ENCODE measurements at places on chromosomes 1 and 21. TPM values are rescaled to one million over a fixed set of nuclear protein-coding genes. Genes with fewer than 3 reads are reported as not detected.

ZBTB7B gene
- total RNA-seq = 77.6 TPM

SPATA46 gene
- total RNA-seq = not detected

DNA sequence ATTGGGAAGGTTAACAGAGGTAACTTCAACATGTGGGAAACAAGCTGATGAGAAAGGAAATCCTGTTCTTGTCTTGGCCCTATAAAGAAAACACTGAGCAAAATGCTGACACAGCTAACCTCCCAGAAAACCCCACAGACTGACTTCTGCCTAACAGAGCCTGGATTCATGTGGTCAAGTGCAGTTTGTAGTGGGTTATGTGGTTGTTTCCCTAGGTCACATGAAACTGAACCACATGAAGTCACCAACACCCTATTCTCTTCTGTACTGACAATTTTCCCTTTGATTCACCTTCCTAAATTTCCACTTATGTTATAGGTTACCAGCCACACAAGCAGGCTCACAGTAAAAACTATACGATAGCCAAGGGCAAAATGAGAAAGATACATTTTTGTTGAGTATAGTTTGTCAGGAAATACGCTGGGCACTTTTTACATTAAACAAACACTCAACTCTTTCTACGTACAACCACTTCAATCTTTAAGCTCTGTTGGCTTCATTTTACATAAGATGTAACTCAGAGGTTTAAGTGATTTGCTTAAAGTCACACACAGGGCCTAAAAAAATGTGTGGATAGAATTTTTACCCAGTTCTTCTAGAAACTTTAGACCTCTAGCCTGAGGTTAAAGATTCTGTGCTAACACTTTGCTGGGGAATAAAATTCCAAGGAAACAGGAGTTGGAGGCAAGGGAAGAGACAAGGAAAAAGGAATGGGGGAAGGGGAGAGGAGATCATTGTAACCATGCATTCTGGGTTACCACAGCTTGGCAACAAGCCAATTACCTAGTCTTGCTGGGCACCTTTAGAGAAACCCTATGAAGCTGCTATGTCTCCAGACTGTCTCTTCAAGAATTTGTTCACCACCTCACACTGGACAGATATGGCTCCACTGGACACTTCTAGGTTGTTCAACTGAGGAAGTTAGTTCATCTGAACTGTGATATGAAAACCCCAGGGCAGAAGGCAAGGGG, 601.6 kb upstream of the USP24 start:
- H3K27me3 ChIP-seq = no peaks in the 10 kb centered on the region
- no peaks in the 10 kb centered on the region for H3K36me3 ChIP-seq
- no peak overlapping the region for H3K4me3 ChIP-seq
- H3K27ac ChIP-seq = no peak overlapping the region

DNA sequence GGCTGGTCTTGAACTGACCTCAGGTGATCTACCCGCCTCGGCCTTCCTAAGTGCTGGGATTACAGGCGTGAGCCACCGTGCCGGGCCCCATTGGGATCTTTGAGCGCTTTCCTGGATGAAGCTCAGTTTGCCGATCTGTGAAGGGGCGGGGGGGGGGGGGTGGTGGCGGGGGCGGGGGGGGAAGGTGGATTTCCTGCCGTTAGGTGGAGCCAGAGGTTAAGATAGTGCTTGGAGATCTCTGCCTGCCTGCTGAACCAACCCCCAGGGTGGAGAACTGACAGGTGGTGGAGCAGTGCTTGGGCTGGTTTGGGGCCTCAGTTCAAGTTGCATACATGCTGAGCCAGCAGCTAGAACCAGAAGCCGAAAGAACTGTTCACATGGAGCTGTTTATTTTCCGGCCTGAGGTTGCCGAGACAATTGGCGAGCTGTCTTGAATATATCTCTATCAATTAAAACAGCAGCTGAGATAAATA, 1.7 kb downstream of the TMCC2 start:
- no peaks in the 10 kb centered on the region for H3K36me3 ChIP-seq
- peaks cover 33% of the 10 kb centered on the region for H3K4me1 ChIP-seq
- H3K4me3 ChIP-seq = peak overlapping the region; percentile 62
- no peak for DNase-seq
- no peaks in the 10 kb centered on the region for H3K27me3 ChIP-seq
- no peak overlapping the region for H3K27ac ChIP-seq

DNA sequence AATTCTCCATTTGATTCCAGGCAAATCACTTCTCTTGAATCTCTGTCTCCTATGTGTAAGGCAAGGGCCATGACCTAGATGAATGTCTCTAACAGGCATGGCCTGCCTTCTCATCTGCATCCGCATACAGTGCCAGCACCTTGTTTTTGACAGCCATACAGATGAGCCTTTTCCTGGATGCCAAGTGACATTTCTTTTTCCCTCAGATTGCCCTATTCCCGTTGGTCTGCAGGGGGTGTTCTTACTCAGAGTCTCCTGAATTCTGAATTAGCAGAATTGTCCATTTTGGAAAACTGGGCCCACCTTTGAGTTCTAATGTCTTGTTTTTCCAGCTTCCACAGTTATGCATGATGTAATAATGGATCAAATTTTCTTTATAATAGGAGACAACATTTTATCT, 88.0 kb upstream of the ADAR start:
- H3K4me3 ChIP-seq = no peak overlapping the region
- no peaks in the 10 kb centered on the region for H3K4me1 ChIP-seq
- no peak for DNase-seq
- no peaks in the 10 kb centered on the region for H3K36me3 ChIP-seq

DNA sequence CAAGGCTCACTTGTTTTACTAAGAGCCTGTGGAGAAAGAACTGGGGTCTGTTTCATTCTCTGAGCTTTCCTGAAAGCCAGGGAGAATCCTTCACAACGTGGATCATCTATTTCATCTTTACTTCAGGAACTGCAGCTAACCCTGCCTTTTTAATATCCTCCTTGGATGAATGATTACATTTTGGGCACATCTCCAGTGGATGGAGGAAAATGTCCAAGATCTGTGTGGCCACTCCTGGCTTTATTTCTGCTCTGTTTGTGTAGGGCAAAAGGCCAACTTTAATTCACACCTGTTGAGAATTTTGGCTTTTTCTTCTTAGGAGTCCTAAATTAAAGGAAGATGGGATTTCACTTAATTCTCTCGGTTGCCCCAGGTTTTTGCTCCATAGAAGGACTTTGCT, 69.5 kb upstream of the CACNA1E start:
- H3K36me3 ChIP-seq = no peaks in the 10 kb centered on the region
- H3K27me3 ChIP-seq = no peaks in the 10 kb centered on the region
- H3K4me1 ChIP-seq = no peaks in the 10 kb centered on the region
- no peak overlapping the region for H3K4me3 ChIP-seq

GRCh38 chr1:22688466-22688865, 22.2 kb upstream of the EPHB2 start:
- H3K36me3 ChIP-seq = no peaks in the 10 kb centered on the region
- no peak overlapping the region for H3K4me3 ChIP-seq
- DNase-seq = no peak

DNA sequence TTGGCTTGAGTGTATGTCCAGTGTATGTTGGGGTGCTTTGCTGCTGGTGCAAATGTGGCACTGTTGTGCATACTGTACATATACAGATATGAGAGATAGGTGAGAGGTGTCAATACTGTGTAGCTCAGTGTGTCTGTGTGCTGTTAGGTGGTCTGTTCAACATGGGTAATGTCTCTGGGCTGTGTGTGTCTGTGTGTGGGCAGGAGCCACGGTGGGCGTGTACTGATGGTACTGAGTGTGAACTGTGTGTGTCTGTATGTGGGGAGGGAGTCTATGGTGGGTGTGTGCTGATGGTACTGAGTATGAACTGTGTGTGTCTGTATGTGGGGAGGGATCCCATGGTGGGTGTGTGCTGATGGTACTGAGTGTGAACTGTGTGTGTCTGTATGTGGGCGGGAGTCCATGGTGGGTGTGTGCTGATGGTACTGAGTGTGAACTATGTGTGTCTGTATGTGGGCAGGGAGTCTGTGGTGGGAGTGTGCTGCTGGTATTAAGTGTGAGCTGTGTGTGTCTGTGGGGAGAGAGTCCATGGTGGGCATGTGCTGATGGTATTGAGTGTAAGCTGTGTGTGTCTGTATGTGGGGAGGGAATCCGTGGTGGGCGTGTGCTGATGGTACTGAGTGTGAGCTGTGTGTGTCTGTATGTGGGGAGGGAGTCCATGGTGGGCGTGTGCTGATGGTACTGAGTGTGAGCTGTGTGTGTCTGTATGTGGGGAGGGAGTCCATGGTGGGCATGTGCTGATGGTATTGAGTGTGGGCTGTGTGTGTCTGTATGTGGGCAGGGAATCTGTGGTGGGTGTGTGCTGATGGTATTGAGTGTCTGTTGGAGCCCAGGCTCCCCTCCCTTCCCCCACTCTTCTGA, 32.2 kb upstream of the FOXO6 start:
- H3K4me3 ChIP-seq = no peak overlapping the region
- H3K27ac ChIP-seq = no peak overlapping the region
- no peaks in the 10 kb centered on the region for H3K36me3 ChIP-seq

DNA sequence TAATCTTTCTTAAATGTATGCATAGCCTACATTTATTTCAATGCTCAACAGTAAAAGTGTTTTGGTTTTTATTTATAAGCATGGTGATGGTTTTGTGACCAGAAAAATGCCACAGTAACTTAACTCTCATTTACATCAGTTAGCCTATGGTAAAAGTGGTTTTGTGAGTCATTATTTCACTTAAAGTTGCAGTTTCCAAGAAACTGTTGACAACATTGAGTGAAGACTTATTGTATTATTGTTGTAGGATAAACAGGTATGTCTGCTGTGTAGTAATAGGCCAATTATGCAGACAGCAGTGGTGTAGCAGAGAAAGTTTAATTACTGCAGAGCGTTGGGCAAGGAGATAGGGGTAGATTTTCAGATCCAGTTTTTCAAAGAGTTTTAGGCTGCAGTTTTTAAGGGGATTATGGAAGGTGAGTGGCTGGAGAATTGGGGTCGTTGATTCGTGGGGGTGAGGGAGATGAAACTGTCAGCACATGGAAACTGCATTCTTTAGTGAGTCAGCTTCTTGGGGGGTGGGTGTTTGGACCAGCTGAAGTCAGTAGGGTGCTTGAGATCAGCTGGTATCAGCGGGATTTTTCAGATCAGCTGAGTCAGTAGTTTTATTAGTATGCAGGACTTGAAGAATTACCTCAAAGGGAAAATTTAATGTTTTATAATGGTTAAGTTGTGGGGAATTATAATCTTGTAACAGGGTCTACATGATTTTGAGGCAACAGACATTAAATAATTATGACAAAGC, 168.7 kb upstream of the FMN2 start:
- no peak overlapping the region for H3K27ac ChIP-seq
- no peak for DNase-seq
- no peaks in the 10 kb centered on the region for H3K4me1 ChIP-seq
- no peak overlapping the region for H3K4me3 ChIP-seq

- H3K27ac ChIP-seq = peak overlapping the region; percentile 90
- DNase-seq = peak; percentile 96
- no peaks in the 10 kb centered on the region for H3K27me3 ChIP-seq
- H3K4me1 ChIP-seq = peaks cover 46% of the 10 kb centered on the region
- H3K4me3 ChIP-seq = peak overlapping the region; percentile 58
Observed at GRCh38 chr1:31715087-31715872, 11.5 kb upstream of the COL16A1 start.

GRCh38 chr1:101667761-101668160, 329.0 kb downstream of the OLFM3 start:
- no peaks in the 10 kb centered on the region for H3K4me1 ChIP-seq
- no peak overlapping the region for H3K27ac ChIP-seq
- H3K36me3 ChIP-seq = no peaks in the 10 kb centered on the region

DNA sequence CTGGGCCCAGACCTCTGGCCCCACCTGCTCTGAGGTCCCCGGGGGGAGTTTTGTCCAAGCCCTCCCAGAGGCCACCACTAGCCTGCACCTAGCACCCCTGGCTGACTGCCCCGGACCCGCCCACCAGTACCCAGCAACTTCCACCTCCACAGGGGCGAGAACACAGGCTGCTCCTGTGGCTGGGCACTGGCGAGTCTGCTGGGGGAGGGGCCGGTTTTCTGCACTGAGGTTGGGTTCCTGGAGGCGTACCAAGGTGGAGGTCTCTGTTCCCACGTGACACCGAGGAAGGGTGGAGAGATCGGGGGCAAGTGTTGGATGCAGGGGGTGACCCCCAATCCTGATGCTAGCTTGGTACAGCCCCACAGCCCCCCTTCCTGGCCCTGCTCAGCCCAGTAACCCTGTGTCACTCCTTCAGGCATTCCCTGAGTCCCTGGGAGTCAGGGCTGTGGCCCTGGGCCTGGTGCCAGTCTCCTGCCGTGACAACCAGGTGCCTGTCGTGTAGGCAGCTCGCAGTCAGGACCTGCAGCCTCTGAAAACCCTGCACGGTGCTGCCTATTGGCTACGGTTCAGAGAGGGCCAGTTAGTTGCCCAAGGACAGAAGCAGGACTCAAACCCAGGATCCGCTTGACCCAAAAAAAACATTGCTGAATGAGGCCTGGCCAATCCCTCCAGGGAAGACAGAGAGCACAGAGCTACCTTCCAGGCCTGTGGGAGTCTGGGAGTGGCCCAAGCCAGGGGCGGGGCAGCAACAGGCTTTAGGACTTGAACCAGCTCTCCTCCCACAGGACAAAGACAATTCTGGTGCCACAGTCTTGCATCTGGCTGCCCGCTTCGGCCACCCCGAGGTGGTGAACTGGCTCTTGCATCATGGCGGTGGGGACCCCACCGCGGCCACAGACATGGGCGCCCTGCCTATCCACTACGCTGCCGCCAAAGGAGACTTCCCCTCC, 3.1 kb downstream of the ESPN start:
- H3K27me3 ChIP-seq = peaks cover 12% of the 10 kb centered on the region
- H3K36me3 ChIP-seq = no peaks in the 10 kb centered on the region
- no peak for DNase-seq
- peaks cover 33% of the 10 kb centered on the region for H3K4me1 ChIP-seq
- H3K27ac ChIP-seq = no peak overlapping the region

GRCh38 chr1:14605945-14606344, 7.5 kb downstream of the KAZN start:
- H3K36me3 ChIP-seq = no peaks in the 10 kb centered on the region
- no peak for DNase-seq
- peaks cover 11% of the 10 kb centered on the region for H3K4me1 ChIP-seq
- no peak overlapping the region for H3K4me3 ChIP-seq

DNA sequence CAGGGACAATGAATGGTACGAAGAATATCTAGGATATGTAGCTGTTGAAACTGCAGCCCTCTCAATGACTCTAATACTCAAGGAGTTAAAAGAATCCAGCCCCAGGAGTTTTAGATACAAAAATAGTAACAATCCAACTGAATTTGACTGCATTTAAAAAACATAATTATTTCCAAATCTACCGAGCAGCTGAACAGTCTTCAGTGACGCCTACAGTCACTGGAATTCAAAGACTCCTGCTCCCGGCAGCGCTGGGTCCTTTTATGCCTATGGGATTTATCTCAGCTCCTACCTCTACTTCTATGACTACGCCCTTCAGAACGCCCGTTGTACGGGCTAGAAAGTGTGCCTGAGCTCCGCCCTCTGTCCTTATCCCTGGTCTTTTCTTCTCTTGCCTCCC, 55.7 kb downstream of the WARS2 start:
- no peak overlapping the region for H3K4me3 ChIP-seq
- no peaks in the 10 kb centered on the region for H3K27me3 ChIP-seq
- H3K27ac ChIP-seq = no peak overlapping the region
- no peak for DNase-seq

- H3K4me3 ChIP-seq = no peak overlapping the region
- peaks cover 32% of the 10 kb centered on the region for H3K4me1 ChIP-seq
- peak overlapping the region; percentile 13 for H3K27ac ChIP-seq
Observed at GRCh38 chr1:7551442-7551841, 219.7 kb upstream of the VAMP3 start.

Measured in vagina (tissue), 2 donors.